ENCODE measurements at places on chromosomes 7 and 10.

DNA sequence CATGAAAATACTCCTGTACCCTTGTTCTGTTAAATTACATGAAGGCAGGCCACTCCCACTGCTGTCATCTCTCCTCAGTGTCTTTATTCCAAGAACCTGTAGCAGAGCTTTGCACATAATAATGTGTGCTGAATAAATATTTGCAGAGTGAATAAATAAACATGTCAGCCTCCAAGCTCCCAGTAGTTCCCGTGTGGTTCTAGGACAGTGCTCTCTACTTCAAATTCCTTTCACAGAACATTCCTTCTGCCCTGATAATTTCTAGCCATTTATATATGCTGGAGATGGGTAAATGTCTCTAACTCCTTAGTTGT is 20.3 kb upstream of the HYAL4 start:
- DNase-seq: no peak

- no peak for DNase-seq
These were observed 70.5 kb upstream of the DNAJB6 start for GRCh38 chr7:157266272-157266671.

GRCh38 chr7:29300649-29301048 is 106.1 kb downstream of the CHN2 start:
- no peak for DNase-seq

DNA sequence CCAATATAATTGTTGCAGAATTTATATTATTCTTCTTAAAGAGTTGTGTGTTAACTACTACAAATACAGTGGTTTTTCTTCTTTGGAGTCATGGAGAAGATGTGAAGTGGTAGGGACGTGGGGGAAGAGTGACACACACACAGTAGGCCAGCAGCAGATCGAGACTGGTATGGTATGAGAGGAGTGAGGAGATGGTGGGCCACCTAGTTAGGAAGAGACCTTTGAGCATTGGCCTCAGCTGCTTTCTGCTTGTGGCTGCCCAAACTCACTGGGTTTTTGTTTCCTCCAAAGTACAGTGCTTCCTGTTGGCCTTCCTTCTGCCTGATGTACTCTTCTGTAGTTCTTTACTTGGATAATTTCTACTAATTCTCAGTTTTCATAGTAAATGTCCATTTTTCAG is 14.6 kb downstream of the VCL start:
- no peak for DNase-seq

DNA sequence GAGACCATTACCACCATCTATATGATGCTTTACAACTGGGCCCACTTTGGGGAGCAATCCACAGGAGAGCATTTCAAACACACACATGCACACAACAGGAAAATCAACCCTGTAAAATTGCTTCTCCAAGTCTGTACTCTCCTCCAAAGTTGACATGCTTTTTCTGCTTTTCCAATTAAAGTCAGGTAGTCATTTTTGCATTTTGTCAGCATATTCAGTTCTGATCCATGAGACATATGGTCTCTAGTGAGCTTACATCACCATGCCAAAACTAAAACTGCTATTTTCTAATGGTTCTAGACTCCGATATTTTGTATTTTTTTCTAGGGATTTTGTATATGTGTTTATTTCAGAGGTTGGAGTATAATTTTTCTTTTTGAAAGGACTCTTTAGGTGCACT is 373.5 kb upstream of the LRRTM3 start:
- no peak for DNase-seq

- no peak for DNase-seq
These were observed 3.5 kb upstream of the MYOZ1 start for GRCh38 chr10:73644767-73645166.

DNA sequence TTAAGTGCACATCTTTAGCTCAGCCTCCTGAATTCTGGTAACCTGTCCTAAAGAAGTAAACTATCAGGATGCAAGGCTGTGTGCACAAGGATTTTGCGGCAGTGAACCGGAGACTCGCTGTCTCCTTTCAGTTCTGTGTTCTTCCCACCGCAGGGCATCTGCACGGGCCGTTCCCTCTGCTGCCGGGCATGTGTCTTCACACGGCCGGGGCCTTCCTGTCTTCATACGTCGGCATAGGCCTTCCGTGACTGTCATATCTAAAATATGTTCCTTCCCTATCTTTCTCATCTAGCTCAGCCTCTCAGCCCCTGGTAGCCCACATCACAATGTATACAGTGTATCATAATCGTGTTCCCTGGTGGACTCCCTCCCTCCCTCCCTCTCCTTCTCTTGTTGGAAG is 16.4 kb downstream of the PALD1 start:
- no peak for DNase-seq

- DNase-seq: no peak
These were observed 117.7 kb downstream of the CCNY start for GRCh38 chr10:35453855-35454532.

Data from fibroblast of the conjunctiva (primary cell).